ENCODE measurements at places on chromosomes 3 and 15.

DNA sequence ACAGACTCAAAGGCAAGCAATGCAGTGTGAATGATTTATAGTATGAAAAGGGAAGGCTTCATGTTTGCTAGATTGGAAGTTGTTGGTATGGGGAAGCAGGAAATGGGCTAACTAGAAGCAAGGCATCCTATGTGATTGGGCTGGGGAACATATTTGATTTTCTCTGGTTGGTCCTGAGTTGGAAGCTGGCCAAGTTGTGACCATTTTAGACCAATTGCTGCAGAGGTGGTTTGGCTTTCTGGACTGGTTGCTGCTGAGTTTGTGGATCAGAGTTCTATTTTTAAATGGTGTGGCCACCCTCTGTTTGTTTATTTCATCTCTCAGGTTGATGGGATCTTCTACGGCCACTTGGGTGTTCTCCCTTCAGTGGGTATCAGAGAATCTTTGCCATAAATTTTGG lies 39.7 kb downstream of the NUDT16 start:
- no peak for DNase-seq
- H3K27me3 ChIP-seq = no peaks in the 10 kb centered on the region
- H3K27ac ChIP-seq = no peak overlapping the region
- H3K4me3 ChIP-seq = no peak overlapping the region

DNA sequence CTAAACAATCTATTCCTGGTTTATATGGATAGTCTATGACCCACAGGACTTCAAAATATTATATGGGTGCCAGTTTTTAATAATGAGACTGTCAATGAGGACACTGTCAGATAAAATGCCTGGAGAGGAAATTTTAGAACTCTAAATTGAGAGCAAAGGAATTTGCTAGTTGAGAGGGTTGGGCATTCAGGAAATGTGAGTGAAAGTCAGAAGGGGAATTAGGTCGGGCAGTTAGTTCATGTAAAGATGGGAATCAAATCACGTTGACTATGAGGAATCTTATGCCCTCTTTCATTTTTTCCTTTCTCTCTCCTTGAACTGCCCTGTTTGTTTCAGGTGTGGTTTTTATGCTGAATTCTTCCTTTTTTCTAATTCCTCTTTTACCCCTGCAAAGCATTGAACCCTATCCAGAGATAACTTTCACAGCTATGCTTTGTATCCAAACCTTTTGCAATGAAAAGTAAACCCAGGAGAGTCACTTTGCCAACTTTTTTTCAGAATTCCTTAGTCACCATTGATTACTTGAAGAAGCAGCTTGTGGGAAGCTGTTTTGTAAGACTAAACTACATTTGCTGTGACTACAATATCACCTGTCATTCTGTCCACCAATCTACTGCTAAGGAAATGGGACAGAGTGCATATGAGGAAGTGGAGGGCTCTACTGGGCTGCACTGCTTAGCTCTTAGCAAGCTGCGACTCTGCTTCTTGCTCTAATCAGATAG lies 27.8 kb downstream of the CHP1 start:
- peak overlapping the region; percentile 94 for H3K27ac ChIP-seq
- H3K4me3 ChIP-seq = no peak overlapping the region
- H3K27me3 ChIP-seq = no peaks in the 10 kb centered on the region
- H3K4me1 ChIP-seq = peaks cover 42% of the 10 kb centered on the region
- H3K36me3 ChIP-seq = peaks cover 18% of the 10 kb centered on the region

- no peaks in the 10 kb centered on the region for H3K36me3 ChIP-seq
- no peak for DNase-seq
- H3K4me1 ChIP-seq = peaks cover 39% of the 10 kb centered on the region
- H3K4me3 ChIP-seq = no peak overlapping the region
These were observed 105.6 kb upstream of the HES1 start for GRCh38 chr3:194030372-194030771.

- H3K36me3 ChIP-seq = no peaks in the 10 kb centered on the region
- no peak for DNase-seq
- no peak overlapping the region for H3K27ac ChIP-seq
- no peaks in the 10 kb centered on the region for H3K4me1 ChIP-seq
- peaks cover 6% of the 10 kb centered on the region for H3K27me3 ChIP-seq
These were observed 25.9 kb downstream of the C3orf20 start for GRCh38 chr3:14700891-14701290.

- H3K4me3 ChIP-seq = no peak overlapping the region
- no peaks in the 10 kb centered on the region for H3K27me3 ChIP-seq
- H3K27ac ChIP-seq = no peak overlapping the region
- H3K4me1 ChIP-seq = no peaks in the 10 kb centered on the region
- no peak for DNase-seq
These were observed 73.6 kb downstream of the TFG start for GRCh38 chr3:100782906-100783305.

- peaks cover 42% of the 10 kb centered on the region for H3K4me1 ChIP-seq
- no peaks in the 10 kb centered on the region for H3K36me3 ChIP-seq
- H3K27me3 ChIP-seq = peaks cover 3% of the 10 kb centered on the region
- peak overlapping the region; percentile 38 for H3K27ac ChIP-seq
- peak overlapping the region; percentile 30 for H3K4me3 ChIP-seq
- DNase-seq = peak; percentile 22
These were observed 12.7 kb downstream of the PLXND1 start for GRCh38 chr3:129593595-129594339.

DNA sequence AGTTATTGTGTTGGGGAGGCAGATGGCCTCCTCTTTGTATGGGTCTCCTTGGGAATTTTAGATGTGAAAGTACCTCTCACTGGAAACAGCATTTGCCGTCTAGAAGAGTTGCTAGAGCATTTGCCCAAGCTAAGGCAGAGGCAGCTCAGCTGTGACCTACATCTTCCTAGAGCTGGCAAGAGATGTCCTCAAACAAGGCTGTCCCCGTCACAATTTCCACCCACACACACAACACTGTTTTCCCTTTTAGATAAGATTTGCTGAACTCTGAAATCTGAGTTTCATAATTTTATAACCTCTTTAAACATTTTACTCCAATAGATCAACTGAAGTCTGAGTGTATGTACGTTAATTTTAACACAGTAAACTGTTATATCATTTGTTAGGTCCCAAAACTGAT lies 352.6 kb downstream of the EPHB1 start:
- DNase-seq = no peak
- no peaks in the 10 kb centered on the region for H3K36me3 ChIP-seq
- no peak overlapping the region for H3K27ac ChIP-seq
- no peak overlapping the region for H3K4me3 ChIP-seq

DNA sequence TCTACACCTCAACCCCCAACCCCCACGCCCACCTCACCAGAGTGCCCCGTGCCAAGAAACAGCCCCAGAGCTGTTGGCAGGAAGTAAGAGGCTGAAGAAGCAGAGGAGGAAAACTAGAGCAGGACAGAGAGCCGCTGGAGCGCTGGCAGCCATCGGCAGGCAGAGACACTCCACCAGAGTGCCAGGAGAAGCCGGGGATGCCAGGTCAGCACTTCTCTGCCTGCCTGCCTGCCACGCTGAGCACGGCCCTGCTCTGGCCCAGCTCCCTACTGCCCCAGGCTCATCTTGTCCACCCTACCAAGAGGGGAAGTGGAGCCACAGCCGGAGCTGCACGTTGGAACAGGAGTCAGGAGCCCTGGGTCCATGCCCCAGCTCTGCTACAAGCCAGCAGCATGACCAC lies 29.7 kb downstream of the CACNA2D2 start:
- H3K4me3 ChIP-seq = no peak overlapping the region
- DNase-seq = no peak
- no peak overlapping the region for H3K27ac ChIP-seq
- H3K36me3 ChIP-seq = no peaks in the 10 kb centered on the region

DNA sequence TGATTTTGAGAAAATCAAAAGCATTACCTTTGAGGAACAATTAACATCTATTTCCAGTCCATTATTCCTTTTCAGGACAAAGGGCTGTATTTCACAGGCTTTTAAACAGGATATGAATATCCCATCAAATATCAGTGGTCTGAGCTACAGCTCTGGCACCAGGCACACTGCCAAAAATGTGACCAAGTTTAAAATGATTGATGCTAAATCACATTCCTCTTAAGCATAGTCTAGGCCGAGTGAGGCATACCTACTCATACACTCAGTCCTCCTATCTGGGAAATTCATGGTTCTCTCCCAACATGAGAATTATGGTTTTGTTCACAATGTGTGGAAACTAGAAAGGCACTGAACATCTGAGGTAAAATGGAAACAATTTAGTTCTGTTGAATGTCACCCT lies 683.5 kb downstream of the TUSC7 start:
- no peak overlapping the region for H3K4me3 ChIP-seq
- H3K4me1 ChIP-seq = peaks cover 27% of the 10 kb centered on the region
- H3K27me3 ChIP-seq = no peaks in the 10 kb centered on the region
- H3K27ac ChIP-seq = no peak overlapping the region
- peaks cover 2% of the 10 kb centered on the region for H3K36me3 ChIP-seq

DNA sequence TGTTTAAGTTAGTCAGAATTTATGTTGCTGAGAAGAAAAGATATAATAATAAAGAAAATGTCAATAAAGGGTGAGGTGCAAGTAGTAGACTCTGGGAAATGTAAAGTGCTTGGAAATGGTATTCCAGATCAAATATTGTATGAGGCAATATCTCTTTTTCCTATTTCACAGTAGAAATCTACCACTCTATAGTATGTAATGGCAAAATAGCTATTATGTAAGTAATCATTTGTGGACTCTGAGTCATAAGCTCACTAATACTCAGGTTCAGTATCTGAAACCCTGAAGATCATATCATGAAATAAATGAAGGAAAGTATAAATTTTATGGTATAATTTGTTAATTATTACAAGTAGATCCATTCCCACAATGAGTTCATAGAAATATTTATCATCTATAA lies 322.1 kb downstream of the PYDC2 start:
- no peaks in the 10 kb centered on the region for H3K27me3 ChIP-seq
- DNase-seq = no peak
- H3K36me3 ChIP-seq = no peaks in the 10 kb centered on the region

- no peaks in the 10 kb centered on the region for H3K4me1 ChIP-seq
- H3K27ac ChIP-seq = no peak overlapping the region
- no peak for DNase-seq
- no peak overlapping the region for H3K4me3 ChIP-seq
These were observed 194.4 kb upstream of the GBE1 start for GRCh38 chr3:81955878-81956277.

DNA sequence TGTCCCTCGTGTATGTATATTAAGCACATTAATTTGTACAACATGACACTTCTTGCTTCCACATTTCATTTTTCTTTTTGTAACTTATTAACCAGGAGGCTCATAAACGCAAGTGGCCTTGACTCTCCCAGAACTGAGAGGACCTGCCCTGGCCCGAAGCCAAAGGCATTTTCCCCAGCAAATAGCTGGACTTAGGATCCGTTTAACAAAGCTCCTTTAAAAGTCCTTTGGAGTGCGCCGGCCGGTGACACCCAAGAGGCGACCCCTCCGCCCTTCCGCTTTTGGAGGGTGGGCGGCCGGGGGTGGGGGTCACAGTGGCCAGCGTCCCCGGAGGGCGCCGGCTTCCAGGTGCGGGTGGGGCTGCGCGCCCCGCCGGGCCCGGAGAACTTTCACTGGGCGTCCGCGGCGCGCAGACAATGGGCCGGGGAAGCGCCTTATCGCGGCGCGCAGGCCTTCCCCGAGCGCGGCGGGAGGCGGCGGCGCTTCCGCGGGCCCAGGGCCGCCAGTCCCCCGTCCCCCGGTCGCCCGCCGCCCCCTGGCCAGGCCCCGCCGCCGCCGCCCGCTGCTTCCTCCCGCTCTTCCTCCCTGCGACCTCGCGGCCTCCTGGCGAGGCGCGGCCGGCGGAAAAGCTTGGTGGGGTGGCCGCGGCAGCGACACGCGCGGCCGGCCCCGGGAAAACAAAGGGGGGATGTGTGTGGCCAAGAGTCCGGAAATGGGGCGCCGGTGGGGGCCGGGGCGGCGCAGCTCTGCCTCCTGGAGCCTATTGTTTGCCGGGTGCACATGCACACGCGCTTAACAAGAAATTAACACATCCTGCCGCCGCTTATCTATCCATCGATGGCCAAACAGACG lies 613.4 kb downstream of the MCTP2 start:
- peak overlapping the region; percentile 77 for H3K4me3 ChIP-seq
- H3K36me3 ChIP-seq = peaks cover 5% of the 10 kb centered on the region
- H3K27me3 ChIP-seq = no peaks in the 10 kb centered on the region
- H3K27ac ChIP-seq = peak overlapping the region; percentile 98
- peaks cover 5% of the 10 kb centered on the region for H3K4me1 ChIP-seq

DNA sequence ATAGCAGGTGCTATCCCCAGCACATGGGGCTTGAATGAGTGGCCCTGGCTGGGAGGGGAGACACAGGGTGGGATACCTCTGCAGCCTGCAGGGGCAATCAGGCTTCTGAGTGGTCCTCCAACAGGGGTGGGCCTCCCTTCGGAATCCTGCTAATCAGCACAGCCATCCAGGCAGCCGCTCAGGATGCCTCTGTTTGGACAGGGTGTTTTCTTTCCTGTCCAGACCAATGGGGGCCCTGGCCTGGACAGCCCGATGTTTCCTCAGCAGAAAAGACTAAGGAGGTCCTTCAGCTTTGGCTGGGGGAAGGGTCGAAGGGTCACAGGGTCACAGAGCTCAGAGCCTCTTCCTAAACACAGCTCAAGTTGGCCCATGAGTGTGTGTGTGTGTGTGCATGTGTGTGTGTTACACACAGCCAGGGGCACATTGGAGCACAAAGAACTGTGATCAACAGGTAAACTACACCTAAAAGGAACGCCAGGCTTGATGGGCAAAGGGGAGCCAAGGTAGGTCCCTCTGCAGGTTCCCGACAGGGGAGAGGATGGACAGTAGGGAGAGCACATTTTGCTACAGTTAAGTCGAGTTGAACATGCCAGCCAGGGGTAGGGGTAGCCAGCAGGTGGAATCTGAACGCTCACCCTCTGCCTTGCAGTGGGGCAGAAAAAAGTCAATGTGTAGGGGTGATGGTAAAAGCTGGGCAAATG lies 1.1 kb upstream of the HAPLN3 start:
- no peak for DNase-seq
- peak overlapping the region; percentile 34 for H3K4me3 ChIP-seq
- H3K27ac ChIP-seq = no peak overlapping the region

DNA sequence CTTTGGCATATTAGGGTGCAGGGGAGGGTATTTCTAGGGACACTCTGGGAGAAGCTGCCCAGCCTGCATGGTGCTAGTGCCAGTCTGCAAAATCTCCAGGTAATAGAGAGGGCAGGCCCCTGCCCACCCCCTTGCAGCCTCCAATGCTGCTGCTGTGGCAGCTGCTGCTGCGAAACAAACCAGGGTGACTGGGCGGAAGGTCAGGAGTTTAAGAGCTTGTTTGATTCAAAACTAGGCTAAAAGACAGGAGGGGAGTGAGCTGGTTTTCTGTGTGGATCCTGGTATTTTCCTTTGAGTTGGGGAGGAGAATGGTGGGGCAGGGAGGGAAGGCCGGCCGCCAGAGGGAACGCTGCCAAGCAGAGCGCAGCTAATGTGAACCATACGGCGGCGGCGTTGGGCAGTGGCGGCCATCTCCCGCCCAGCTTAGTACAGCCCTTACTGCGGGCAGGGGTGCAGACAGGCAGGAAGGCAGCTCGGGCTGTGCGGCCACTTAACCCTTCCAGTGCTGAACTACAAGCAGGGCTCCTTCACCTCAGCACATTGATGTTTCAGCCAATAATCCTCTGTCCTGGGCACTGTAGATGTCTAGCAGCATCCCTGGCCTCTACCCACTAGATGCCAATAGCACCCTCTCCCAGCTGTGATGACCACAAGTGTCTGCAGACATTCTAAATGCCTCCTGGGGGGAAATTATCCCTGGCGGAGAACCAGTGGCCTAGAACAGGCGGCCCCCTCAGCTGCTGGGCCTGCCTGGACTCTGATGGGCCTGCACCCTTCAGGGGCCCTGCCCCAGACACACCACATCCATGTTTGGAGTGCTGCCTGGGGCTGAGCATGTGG lies 125.7 kb downstream of the EEFSEC start:
- no peak for DNase-seq
- no peaks in the 10 kb centered on the region for H3K36me3 ChIP-seq
- H3K4me1 ChIP-seq = peaks cover 17% of the 10 kb centered on the region
- H3K27me3 ChIP-seq = peaks cover 20% of the 10 kb centered on the region
- no peak overlapping the region for H3K4me3 ChIP-seq
- H3K27ac ChIP-seq = no peak overlapping the region
